CD4-positive, alpha-beta T cell (primary cell): ENCODE measurements at places on chromosomes 6 and 20. TPM values are rescaled to one million over a fixed set of nuclear protein-coding genes. Genes with fewer than 3 reads are reported as not detected.
A peak's percentile ranks its signal among the peaks of the same experiment; 100 is the strongest.

DNA sequence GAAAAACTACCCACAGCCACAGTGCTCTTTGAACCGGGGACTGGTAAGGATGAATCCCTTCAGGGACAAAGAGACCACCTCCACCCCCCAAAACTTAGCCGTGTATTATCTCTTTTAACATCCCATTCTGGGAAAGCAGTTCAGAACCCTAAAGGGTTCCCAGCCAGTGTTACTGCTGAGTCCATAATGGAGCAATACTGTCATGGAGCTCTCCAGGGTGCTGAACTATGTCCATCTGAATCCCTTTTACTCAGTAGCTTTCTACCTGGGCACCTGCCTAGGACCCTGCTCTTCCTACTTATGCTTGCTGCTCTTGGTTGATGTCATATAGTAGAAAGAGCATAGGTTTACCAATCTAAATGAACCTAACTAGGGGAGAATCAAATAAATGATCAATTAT lies 22.3 kb upstream of the SAYSD1 start:
- DNase-seq: peak; percentile 20

DNA sequence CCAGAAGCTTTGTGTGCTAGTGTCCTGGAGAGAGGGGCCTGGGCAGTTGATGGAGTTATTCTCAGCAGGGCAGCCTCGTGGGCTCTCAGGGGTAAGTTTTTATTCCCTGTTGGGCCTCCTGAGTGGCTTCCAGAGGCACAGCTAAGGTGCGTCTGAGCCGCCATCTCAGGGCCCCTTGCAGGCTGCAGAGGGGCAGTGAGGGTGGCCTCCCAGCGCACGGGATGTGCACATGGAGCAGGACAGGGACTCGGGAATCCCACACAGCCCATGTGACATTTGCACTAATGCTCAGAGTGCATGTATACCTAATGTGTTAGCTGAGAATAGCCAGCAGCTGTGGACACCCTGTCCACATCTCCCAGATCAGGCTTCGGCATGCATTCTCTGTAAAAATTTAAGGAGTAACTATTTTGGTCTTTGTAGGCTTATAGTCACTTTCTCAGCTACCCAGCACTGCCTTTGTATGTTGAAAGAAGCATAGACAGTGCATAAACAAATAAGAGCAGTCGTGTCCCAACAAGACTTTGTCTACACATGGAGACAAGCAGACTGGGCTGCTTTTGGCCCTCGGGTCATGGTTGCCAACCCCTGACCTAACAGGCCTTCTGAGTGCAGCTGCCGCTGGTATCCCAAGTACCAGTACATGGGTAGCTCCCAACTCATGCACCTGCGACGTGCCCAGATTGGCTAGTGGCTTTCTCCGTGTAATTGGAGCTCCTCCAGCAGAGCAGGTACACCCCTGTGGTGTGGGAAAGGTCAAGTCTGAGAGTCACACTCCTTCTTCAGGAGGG lies 18.6 kb upstream of the CST9L start:
- no peak for DNase-seq

GRCh38 chr6:139763468-139764210 lies 389.2 kb upstream of the CITED2 start:
- DNase-seq: no peak

DNA sequence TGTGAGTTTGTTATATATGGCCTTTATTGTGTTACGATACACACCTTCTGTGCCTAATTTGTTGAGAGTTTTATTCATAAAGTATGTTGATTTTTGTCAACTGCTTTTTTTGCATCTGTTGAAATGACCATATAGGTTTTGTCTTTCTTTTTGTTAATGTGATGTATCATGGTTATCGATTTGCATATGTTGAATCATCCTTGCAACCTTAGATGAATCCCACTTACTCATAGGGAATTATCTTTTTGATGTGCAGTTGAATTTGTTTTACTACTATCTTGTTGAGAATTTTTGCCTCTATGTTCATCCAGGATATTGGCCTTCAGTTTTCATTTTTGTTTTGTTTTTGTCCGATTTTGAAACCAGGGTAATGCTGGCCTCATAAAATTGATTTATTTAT lies 45.7 kb upstream of the TPD52L1 start:
- no peak for DNase-seq

GRCh38 chr6:29907637-29908340 lies 34.5 kb upstream of the HLA-A start:
- DNase-seq: no peak

DNA sequence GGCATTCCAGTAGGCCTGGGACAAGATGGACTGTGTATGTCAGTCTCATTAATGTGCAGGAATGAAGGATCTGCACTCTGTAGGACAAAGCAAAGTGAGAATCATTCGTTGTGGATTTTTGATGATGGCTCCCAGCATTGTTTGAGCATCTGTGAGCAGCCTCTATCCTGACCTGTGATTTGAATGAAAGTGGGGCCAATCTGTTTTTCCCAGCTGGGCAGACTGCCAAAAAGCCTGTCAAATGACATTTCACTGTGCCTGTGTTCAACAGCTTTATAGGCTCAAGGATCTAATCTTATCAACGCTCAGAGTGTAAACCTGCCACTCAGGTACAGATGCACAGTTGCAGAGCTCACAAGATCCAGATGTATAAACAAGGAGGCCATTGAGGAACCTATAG lies 86.7 kb upstream of the SYNDIG1 start:
- DNase-seq: no peak

DNA sequence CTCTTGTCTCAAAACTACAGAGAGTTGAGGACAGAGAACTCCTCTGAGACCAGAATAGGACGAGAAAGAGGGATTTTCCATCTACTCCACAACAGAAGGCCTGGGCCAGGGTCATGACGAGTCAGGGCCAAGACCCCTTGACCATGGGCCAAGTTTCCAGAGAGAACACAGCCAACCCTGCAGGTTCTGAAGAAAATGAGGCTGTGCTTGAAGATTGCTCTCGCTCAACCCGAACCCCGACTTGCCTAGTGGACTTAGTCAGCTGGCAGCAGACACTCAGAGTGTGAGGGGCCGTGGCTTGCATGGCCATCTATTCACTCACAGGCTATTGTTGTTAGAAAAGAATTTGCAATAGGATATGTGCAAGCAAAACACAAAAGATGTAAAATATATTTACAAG lies 54.5 kb downstream of the TMEM242 start:
- DNase-seq: no peak

DNA sequence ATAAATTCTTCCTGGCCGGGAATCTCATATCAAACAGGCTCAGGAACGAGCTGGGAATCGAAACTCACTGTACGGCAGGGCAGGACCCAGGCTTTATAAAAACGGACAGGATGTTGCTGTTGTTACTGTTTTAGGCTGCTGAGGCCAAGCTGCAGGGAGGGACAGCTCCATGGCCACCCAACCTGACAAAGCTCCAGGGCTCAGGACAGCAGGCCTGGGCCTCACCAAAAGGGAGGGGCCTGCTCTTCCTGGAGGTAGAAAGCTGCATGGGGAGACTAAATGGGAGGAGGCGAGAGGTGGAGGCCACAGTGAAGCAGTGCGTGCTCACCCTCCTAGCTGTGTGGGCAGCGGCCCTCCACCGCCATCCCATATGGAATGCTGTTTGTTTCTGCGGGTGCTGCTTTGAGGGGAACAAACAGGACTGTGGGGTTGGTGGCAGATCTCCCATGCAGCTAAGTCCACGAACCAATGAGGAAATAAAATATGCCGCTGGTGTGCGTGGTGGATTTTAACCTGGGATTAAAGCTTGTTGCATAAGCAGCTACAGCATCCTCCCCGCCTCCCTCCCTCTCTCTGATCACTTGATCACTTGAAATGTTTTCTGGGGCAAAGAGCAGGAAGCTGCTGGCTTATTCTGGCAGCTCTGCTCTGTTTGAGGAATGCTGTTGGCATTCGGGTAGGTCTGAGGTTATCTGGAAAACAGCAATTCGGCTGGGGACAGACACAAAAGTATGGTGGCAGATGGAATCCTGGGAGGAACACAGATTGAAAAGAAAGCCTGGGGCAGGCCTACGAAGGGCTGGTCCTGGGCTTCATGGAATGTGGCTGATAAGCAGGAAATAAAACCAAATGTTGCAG lies 2.4 kb upstream of the ZMYND8 start:
- no peak for DNase-seq

DNA sequence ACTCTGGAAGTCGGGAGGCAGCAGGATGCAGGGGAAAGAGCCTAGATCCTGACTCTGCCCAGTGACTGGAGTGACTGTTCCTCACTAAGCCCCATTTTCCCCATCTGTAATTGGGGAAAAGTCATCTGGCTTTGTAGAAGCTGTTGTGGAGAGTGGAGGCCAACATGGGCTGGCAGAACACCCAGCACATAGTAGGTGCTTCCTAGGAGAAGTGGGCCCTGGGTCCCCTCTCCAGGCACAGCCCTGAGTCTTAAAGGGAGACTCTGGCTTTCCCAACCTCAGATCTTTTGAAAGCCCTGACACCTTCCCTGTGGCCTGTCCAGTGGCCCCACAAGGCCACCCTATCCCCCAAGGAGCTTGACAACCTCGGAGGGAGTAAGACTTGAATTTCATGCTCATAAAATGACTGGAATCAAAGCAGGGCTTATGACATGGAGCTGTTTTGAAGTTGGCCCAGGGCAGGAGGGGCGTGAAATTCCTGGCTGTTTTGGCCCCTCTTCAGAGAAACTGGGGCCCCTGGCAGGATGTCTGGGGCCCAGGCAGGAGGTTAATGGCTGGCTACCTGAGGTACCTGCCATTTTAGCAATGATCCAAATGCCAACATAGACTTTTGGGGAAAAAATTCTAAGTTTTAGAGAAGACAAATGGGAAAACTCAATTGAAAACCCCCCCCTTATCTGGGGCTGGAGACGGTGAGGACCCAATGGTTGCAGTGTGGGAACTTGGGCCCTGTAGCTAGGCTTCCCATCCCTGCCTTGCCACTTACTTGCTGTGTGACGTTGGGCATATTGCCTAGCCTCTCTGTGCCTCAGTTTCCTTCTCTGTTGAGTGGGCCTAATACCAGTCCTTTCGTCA lies 51.6 kb downstream of the UBE2V1 start:
- DNase-seq: no peak

GRCh38 chr6:70394518-70395300 lies 18.6 kb upstream of the FAM135A start:
- no peak for DNase-seq

GRCh38 chr6:17705428-17705777 lies 1.3 kb downstream of the NUP153 start:
- no peak for DNase-seq

GRCh38 chr6:97917369-97917768 lies 634.4 kb upstream of the MMS22L start:
- no peak for DNase-seq

GRCh38 chr6:102980951-102981350 lies 1587.4 kb downstream of the GRIK2 start:
- DNase-seq: no peak

The ADTRP gene
- 14.3 TPM for total RNA-seq

The PTPRK gene
- total RNA-seq: 8.4 TPM
